ENCODE measurements at places on chromosomes 7 and 10.

- no peak for DNase-seq
Measured at GRCh38 chr7:139118234-139118804, 8.8 kb upstream of the ZC3HAV1 start.

DNA sequence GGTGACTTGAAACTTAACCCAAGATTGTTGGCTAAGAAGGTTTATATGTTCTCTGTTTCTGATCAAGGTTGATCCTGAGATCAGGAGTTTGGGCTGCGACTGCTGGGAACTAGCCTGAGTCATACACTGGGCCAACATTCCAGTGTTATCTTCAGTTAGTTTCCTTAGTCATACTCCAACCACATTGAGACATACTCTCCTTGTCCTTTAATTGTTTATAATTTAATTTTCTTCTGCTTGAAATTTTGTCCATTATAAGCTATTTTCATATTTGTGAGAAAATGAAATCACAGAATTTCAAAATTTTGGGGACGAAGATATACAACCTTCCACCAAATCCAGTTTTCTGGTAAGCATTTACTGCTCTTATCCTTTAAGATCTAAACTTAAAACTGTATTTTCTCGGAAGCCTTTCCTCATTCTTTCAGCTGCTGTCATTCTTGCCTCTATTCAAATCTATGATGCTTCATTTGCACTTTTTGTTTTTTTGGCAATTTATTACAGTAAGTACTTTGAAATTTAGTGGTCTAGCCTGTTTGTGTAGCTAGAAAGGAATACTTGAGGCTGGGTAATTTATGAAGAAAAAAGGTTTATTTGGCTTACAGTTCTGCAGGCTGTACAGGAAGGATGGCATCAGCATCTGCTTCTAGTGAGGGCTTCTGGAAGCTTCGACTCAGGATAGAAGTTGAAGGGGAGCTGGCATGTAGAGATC lies 63.4 kb upstream of the POT1 start:
- DNase-seq, result no peak

DNA sequence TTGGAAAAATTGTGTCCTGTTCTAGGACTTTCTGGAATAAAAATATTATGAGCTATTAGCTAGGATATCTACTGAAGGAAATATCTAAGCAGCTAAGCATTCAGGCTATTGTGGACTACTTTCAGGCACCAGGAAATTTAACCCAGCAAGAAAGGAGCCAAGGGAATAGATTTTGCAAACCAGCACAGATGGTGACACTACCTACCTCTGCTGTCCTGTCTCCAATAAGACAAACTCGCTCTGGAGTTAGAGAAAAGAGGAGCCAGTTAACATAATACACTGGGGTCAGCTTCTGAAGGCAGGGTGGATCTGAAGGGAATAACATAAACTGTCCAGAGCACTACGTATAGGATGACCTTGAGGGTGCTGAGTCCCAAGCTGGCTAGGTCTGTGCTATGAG lies 223.7 kb upstream of the PRSS58 start:
- DNase-seq, result no peak

- no peak for DNase-seq
Measured at GRCh38 chr10:93146336-93146735, 72.6 kb downstream of the CYP26A1 start.

- DNase-seq, result no peak
Measured at GRCh38 chr7:5394264-5395105, 29.1 kb downstream of the TNRC18 start.

DNA sequence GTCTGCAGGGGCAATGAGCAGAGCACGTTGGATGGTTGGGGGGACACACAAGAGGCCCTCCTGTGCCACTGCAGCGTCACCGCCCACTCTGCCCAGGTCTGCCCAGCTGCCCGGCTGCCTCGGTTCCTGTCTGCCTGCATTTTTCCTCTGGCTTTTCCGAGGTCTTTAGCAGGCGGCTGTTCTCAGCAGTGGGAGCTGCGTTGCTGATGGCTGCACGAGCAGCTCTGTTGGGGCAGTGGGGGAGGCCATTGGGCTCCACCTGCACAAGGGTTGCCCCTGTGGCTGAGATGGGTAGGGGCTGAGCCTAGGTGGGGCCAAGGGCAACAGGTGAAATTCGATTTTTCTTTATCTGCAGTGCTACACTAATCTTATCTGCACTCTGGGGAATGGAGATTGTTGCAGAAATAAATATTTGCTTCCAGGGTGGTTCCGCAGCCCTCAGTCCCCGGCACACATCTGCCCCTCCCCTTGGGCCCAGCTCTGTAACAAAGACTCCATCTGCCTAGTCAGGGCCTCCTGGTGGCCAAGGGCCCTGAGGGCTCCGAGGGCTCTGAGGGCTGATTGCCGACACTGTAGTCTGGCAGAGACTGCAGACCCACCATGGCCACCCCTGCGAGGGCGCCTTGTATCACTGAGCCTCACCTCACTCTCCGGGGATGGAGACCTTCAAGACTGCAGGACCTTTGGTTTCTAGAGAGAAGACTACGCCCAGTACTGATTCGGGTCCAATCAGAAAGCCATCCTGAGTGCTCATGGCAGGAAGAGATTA lies 141.7 kb upstream of the SHH start:
- no peak for DNase-seq

GRCh38 chr10:4617589-4617988 lies 208.4 kb upstream of the AKR1E2 start:
- no peak for DNase-seq

GRCh38 chr7:27641581-27642230 lies 21.0 kb downstream of the HIBADH start:
- DNase-seq, result no peak

DNA sequence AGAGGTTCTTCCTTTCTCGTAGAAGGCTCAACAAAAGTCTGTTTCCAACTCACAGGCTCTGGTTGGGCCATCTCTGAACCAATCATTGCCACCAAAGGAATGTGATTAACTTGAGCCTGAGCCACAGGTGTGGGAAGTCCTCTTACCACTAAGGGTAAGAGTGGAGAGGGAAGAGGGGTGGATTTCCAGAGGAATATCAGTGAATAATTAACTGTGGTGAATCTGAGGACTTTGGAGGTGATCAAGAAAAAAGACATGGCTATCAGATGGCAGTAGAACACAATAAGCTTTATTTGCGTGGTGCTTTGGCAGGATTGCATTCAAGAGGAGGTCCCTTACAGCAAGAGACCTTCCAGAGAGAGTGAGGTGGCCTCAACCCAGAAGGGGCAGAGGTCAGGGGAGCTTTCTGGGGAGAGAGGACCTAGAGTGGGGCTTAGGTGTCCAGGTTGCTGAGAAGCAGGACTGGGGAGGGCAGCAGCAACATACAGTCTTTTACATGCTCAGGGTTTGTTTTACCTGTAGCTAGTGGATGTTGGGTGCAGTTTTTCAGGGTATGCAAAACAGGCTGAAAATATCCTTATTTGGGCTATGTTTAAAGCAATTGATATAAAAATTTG lies 61.4 kb downstream of the BBS9 start:
- no peak for DNase-seq

- DNase-seq, result no peak
Measured at GRCh38 chr7:66952343-66953043, 31.5 kb downstream of the TMEM248 start.

- DNase-seq, result no peak
Measured at GRCh38 chr10:75245354-75246250, 9.8 kb upstream of the COMTD1 start.

DNA sequence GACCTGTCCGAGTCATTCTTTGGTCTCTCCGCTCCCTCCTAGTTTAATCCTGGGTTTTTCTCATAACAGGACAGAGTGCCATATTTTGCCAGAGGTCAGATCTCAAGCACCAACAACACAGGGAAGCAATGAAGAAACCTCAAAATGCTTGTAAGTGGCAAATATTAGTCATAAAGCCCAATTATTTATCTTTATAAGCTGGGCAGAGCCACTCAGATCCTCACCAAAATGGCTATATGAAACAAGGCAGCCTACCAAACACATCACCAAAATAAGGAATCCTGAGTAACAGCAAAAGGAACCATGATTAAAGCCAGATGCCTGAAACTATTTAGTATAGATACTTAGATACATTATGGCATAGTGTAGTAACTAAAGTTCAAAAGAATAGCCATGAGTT lies 4.7 kb downstream of the ECD start:
- DNase-seq, result no peak

DNA sequence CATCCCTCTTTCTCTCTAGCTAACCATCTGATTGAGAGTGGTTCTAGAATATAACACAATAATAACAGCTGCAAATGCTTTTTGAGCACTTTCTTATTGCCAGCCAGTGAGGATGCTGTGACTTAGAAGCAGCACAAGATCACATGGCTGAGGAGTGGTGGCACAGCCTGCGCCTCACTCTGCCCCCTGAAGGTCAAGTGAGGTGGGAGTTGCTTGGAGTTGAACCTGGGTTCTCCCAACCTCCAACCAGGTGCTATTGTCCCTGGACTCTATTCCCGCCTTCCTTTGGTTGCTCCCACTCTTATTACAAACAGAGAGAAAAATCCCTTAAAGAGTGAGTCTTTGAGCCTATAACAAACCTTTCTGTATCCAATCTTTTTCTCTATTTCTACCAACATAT lies 280.3 kb upstream of the PODXL start:
- no peak for DNase-seq

GRCh38 chr10:21413268-21413667 lies 112.2 kb downstream of the SKIDA1 start:
- DNase-seq, result no peak

DNA sequence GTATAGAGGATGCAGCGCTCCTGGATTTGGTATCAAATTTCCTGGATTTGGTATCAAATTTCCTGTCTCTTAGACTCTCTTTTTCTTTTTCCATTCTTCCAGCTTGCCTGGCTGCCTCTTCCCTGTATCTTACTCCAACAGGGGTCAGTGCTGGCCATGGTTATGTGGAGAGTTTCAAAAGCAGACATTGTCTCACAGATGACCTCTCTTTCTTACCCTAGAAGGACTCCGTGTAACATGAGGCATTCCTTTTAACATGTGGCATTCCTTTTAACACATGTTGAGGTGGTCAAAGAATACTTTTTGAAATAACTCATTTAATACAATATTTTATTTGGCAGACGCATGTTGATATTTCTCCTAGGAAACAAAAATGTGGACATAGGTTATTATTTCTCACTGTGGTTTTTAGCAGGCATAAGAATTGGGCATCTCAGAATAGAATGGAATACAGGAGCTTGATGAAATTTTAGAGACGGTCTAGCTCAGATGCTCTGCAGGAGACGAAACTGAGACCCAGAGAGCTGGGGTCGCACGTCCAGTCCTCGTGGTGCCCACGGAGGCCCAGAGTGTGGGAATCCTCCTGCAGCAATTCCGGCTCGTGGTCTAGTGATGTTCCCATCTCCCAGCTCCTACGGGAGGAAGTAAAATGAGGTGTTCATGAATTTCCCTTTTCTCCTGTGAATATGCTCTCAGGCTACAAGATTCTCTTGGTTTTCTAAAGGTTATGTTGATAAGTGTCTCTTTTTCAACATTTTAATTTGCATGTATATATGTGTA lies 59.6 kb upstream of the PITRM1 start:
- no peak for DNase-seq

GRCh38 chr7:142418326-142418725 lies 160.5 kb upstream of the PRSS58 start:
- DNase-seq, result no peak

- DNase-seq, result no peak
Measured at GRCh38 chr10:126270111-126270510, 118.2 kb downstream of the ADAM12 start.

DNA sequence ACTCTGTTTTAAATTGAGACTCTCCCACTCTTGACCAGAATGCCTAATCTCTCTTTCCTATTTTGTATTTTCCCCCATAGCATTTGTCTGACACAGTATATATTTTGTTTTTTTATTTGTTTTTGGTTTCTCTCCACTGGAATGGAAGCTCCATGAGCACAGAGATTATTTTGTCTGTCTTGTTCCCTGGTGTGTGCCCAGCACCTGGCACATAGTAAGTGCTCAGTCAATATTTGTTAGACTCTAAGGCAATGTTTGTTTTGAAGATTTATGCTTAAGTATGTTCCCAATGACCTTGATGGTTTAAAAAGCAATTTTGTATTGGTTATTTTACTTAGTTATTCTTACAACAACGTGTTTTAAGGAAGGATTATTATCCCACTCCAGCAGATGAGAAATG lies 201.8 kb downstream of the DYNC1I1 start:
- no peak for DNase-seq

- DNase-seq, result no peak
Measured at GRCh38 chr10:102604439-102604841, 39.8 kb upstream of the TRIM8 start.

DNA sequence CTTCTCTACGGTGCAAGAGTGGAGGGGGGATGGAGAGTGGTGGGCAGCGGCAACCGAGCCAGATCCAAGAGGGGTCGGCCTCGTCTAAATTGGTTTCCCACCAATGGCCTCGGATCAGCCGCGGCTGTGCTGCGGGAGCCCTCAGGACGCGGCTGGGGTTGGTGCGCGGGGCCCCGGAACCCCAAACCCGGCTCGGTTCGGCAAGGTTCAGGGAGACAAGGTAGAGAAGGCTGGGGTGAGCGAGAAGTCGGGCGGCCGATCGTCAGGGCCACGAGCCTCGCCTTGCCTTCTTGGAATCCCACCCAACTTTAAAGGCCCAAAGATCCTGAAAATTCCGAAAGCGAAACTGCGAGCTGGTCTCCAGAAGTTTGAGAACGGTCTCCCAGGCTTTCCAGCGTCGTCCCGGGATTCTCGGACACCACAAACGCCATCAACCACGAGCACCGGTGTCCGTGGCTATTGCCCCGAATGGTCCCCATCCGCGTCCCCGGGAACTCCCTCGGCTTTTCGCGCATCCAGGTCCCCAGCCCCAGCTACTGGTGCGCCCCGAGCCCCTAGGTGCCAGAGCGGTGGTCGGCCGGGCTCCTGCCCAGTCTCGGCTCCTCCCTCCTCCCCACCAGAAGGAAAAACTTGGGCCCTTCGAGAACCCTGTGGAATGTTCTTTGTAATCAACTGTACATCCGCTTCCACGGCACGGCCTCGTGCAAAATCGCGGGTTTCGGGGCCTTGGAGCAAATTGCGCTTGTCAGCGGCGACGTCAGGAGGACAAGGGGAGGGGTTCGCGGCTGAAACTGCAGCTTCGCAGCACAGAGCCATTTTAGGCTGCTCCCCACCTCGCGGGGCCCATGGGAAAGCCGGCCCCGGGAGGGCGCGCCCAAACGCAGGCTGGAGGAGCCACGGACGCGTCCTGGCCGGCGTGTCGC lies 3.2 kb downstream of the SFMBT2 start:
- DNase-seq, result no peak

DNA sequence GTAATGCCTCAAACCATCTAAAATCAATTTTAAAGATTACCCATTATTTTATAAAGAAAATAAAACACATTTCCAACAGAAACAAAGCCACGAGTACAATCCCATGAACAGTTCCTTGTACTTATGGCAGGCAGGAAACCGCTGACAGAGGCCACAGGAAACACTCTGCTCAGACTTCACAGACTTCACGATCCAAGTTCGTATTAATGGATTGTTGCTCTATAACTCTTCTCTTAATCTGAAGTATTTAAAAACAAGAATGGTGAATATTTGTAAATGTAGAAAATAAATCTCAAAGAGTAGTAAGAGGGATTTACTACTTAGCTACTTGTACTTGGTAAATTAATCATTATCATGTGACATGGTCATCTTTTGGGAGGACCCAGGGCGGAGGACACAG lies 78.3 kb downstream of the SNX10 start:
- DNase-seq, result no peak

GRCh38 chr7:117808341-117808757 lies 64.9 kb downstream of the CTTNBP2 start:
- no peak for DNase-seq

- DNase-seq, result no peak
Measured at GRCh38 chr10:17847585-17848296, 38.6 kb downstream of the MRC1 start.
